ELR (cell line): ENCODE measurements at places on chromosomes 2 and 18.
A peak's percentile ranks its signal among the peaks of the same experiment; 100 is the strongest.

- DNase-seq, result no peak
Observed at GRCh38 chr2:19505199-19506136, 147.0 kb upstream of the OSR1 start.

DNA sequence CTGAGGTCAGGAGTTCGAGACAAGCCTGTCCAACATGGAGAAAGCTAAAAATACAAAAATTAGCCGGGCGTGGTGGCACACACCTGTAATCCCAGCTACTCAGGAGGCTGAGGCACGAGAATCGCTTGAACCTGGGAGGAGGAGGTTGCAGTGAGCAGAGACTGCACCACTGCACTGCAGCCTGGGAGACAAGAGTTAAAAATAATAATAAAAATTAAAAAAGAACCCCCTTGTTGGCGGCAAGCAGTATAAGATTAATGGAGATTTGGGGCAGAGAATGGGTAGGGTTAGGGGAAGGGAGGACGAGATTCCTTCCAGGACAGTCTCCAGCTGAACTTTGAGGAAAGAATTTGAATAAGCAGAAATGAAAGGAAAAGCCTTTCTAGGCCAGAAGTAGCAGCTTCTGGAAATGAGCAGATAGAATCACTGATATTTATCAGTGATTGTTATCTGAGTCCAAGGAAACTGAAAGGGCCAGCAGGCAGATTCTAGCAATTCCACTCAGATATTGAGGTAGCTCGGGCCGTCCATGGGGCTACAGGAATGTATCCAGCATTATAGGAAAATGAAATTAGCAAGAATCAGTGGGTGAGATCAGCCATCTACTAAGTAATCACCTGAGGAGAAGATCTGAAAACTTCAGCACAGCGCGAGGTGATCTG lies 7.0 kb upstream of the MYCN start:
- no peak for DNase-seq

GRCh38 chr18:33115917-33116316 lies 324.6 kb downstream of the CCDC178 start:
- DNase-seq, result no peak

- DNase-seq, result no peak
Observed at GRCh38 chr2:125371867-125372266, 1284.1 kb upstream of the GYPC start.

- DNase-seq, result no peak
Observed at GRCh38 chr2:206716623-206717022, 1.6 kb downstream of the DYTN start.

DNA sequence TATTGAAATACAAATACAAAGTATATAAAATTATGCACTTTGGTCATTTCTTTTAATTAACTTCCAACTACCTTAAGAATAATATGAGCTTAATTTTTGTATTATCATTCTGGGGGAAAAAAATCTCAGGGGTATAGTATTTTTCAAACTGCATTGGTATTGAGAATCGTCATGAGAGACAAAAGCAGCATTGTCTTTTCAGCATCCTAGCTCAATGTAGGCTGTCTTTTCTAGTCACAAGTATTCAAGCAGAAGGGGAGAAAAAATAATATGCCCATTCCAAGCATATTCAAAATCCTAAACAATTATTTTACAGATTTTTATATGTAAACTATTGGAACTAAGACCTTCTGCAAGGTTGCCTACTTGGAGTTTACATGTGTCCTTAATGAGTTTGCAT lies 693.3 kb downstream of the LRP1B start:
- DNase-seq, result no peak

GRCh38 chr2:64727013-64727767 lies 73.5 kb upstream of the SERTAD2 start:
- no peak for DNase-seq

- no peak for DNase-seq
Observed at GRCh38 chr2:198880986-198881385, 576.8 kb downstream of the SATB2 start.

DNA sequence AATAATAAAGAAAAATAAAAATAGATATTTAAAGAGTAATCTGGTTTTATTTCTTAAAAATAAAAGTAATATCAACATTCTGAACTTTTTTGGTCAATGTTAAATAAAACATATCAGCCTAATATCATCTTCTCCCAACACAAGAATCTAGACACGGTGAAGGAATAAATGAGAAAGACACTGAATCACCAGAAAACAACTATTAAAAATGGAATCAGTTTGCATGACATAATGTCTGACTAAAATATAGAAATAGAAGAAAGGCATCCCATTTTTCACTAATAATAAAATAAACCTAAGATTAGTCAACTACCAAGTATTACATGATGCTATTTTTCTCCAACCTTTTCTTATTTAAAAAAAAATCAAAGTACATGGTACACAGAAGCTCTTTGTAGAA lies 30.8 kb upstream of the TNFAIP6 start:
- DNase-seq, result no peak

DNA sequence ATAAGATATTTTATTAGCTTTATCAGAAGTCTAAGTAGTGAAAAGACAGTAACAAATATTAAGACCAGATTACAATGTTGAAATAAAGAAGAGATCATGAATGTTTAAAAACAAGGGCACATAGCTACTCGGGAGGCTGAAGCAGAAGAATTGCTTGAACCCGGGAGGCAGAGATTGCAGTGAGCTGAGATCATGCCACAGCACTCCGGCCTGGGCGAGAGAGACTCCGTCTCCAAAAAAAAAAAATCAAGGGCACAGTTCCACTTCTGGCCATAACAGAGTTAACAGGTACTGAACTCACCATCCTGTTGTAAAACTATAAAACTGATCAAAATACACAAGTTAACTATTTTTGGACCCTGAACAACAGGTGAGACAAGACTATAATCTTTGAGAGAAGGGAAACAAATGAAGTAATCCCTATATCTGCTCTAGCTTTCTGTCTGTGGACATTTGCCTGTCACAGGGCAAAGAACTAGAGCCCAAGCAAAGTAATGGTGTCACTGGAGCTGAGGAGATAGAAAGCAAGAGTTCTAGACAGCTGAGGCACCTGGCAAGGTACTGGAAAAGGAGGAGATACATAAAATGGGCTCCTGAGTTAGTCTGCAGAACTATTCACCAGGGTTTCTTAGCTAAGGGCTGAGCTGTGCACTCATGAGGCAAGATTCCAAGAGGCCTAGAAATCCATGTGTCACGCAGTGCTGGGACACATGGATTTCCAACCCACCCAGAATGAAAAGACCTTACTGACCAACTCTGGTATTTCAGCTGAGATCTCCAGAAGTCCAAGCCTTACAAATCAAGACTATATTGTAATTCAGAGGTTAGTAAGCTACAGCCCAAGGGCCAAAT lies 15.2 kb downstream of the MMADHC start:
- no peak for DNase-seq

- DNase-seq, result no peak
Observed at GRCh38 chr2:9261231-9261883, 54.7 kb downstream of the ASAP2 start.

DNA sequence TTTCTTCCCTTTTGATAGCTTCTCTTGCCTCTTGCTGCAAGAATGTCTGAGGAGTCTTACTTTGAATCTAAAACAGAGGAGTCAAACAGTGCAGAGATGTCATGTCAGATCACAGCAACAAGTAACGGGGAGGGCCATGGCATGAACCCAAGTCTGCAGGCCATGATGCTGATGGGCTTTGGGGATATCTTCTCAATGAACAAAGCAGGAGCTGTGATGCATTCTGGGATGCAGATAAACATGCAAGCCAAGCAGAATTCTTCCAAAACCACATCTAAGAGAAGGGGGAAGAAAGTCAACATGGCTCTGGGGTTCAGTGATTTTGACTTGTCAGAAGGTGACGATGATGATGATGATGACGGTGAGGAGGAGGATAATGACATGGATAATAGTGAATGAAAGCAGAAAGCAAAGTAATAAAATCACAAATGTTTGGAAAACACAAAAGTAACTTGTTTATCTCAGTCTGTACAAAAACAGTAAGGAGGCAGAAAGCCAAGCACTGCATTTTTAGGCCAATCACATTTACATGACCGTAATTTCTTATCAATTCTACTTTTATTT lies 133.5 kb upstream of the CDCA7 start:
- DNase-seq, result no peak

DNA sequence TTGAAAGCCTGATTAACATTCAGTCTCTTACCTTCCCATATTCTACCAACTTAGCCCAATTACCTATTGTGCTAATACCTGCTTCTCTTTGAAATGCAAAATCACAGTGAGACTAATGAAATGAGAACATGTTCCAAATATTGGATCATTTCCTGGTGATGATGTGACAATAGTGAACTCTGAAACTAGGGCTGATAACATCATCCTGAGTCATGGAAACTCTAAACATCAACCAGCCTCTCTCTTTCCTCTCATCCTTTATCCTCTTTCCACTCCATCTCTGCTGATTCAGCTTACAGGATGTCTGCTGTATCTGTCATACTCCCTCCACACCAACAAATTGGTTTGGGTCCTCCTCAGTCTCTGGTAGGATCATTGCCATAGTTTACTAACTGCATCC lies 98.8 kb upstream of the NCKAP5 start:
- DNase-seq, result peak; percentile 96

DNA sequence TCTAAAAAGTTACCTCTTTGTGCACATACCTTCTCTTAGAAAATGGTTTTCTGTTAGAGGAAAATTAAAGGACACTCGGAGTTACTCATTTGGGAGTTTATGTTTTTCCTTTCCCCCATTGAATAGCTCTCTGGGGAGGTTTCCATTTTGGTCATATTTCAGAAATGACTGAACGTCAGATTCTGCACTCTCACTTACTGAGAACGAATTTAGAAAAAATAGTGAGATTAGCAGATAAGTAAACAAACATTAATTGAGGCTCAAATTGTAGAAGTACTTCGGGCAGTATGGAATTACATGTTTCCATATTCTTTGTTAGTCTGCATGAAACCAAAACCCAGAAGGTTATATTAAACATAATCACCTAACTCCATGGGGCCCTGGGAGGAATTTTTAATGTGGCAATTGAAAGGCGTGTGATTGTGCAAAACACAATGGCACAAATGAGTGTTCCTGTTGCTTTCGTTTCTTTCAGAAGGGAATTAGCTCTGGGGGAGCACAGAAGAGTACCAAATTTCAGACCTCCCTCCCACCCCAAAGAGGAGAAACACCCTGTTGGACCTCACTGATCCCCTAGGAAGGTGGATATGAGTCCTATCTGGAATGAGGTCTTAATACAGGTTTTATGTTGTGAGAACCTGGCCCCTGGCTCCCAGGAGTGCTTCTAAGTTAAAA lies 212.3 kb downstream of the BCL2 start:
- DNase-seq, result no peak

- no peak for DNase-seq
Observed at GRCh38 chr18:34771958-34772357, 61.9 kb downstream of the DTNA start.

GRCh38 chr2:233926806-233927205 lies 9.6 kb downstream of the TRPM8 start:
- no peak for DNase-seq

- no peak for DNase-seq
Observed at GRCh38 chr2:95024371-95024770, 1.1 kb upstream of the MAL start.

- DNase-seq, result no peak
Observed at GRCh38 chr2:55428258-55428657, 8.6 kb upstream of the CCDC88A start.
